Activated gamma-delta T cell treated with Interleukin-2 at 50 U/mL for 16 hours (primary cell): ENCODE measurements at places on chromosomes 7 and 10.
A peak's percentile ranks its signal among the peaks of the same experiment; 100 is the strongest.

- no peak for DNase-seq
Measured at GRCh38 chr10:90111671-90112070, 410.3 kb downstream of the KIF20B start.

GRCh38 chr10:47282657-47283018 lies 17.4 kb upstream of the GDF10 start:
- DNase-seq, result no peak

DNA sequence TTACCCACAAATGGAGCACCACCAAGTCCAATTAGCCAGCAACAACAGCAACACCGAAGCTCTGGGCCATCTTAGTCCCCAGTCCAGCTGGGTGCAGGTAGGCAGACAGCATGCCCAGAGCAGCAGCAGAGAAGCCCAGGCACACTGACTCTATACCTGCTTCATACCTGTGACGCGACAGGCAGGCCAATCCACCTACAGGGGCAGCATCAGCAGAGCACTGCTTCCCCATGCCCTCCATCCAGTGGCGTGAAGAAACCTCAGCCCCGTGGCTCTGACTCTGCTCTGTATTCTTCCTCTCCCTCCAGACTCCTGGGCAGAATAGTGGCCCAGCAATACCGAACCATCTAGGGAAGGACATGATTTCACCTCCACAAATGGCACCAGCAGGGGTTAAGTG lies 191.7 kb downstream of the AKR1D1 start:
- DNase-seq, result no peak

GRCh38 chr10:5291501-5292195 lies 73.1 kb upstream of the UCN3 start:
- peak; percentile 36 for DNase-seq

DNA sequence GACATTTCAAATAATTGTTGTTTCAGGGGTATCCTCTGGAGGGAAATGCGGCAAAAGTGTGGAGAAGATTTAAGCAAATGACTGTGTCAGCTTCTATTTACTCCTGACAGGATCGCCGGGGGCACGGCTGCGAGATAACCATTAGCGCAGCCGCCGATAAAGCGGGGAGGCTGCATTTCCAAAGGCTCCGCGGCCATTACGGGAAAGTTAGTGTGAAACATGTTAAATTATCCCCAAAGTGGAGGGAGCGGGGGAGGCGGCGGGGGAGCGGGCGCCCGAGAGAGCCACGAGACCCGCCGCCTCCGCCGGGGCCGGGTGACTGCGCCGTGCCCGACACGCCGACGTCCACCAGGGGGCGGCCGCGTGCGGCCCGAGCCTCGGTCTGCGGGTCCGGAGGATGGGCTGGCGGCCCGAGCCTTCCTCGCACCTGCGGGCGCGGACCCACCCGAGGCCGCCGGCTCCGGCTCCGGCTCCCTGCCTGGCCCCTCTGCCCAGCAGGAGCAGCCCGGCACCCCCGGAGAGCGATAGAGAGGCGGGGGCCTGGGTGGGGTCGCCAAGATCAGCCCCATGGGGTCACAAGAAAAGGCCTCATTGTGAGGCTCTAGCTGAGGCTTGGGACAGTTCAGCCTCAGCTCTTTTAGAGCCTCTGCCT lies 74.4 kb upstream of the PAX2 start:
- peak; percentile 45 for DNase-seq

GRCh38 chr10:34739915-34740314 lies 75.2 kb downstream of the PARD3 start:
- DNase-seq, result no peak

DNA sequence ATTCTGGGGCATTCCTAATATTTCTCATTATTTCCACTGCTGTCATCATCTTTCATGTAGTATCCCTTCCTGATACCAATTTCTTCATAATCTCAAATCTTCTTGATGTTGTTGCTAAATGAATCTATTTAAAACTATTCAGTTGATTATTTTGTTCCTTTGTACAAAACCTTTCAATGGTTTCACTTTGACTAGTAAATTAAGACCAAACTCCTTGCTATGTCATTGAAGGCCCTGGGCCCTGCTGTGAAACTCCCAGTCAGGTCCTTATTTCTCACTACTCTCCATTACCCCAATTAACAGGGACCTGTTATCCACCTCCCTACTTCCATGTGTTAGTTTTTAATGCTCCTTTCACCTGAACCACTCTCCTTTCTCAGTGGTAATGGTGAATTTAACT lies 97.0 kb downstream of the CTTNBP2 start:
- no peak for DNase-seq

DNA sequence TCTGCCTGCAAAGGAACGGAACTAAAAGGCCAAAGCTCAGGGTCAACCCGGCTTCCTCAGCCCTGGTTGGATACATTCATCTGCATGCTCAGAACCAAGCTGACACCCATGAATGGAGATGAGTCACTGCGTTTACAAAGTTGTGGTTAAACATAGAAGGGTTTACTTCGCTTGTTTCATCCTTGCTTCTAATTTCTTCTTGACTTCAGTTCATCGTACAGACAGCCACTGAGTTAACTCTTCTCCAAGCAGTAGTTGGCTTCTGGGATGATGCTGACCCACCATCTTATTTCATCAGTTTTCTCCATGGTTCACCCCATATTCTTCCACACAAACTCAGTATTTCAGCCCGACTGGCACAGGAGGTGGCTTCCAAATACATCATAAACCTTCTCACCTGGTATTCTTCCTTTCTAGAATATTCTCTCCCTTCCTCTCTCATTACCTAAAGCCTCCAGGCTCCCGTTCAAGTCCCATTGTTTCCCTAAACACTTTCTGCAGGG lies 166.3 kb upstream of the RNF32 start:
- no peak for DNase-seq

- no peak for DNase-seq
Measured at GRCh38 chr10:13695588-13695987, 108.8 kb downstream of the PRPF18 start.

DNA sequence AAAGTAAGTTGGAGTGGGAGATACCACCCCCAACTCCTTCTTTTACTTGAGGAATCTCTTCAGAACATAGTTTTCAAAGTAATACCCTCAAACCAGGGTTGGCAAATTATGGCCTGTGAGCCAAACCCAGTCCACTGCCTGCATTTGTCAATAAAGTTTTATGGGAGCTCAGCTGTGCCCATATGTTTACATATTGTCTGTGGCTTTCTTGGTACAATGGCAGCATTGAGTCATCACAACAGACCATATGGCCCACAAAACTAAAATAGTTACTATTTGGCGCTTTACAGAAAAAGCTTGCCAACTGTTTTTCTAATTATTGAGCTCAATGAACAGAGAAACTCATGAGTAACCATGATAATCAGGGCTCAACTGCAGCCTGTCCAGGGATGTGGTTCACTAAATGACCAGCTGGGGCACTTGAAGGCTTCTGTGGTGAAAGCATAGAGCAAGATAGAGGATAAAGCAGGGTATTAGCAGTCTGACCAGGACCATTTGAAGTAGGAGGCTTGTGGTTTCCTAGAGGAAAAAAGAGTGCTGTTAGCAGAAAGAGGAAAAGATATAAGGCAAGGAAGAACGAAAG lies 196.0 kb upstream of the GRB10 start:
- DNase-seq, result no peak

- DNase-seq, result no peak
Measured at GRCh38 chr10:73211106-73211811, 35.8 kb downstream of the DNAJC9 start.

- DNase-seq, result no peak
Measured at GRCh38 chr7:106779877-106780276, 85.2 kb upstream of the PIK3CG start.
